ENCODE measurements at places on chromosomes 12 and 14. TPM values are rescaled to one million over a fixed set of nuclear protein-coding genes. Genes with fewer than 3 reads are reported as not detected.

GRCh38 chr12:34397591-34398365 is 375.5 kb downstream of the ALG10 start:
- DNase-seq = no peak

DNA sequence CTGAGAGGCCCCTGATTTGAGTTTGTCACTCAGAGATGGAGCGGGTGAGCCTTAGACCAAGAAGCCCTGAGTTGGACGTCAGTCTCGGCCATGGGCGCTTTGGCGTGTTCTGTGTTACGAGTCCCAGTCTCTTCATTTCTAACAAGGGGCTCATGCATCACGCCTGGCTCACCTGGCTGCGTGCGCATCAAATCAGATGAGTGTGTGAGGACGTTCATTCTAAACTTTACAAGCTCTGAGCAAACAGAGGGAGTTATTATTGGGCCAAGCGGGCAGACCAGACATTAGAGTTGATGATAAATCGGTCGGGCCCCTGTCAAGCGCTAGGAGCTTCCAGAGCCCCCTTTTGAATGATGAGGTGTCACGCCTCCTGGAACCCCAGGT is 117.2 kb downstream of the CALM1 start:
- DNase-seq = no peak

The GLT8D2 gene
- polyA plus RNA-seq = not detected

DNA sequence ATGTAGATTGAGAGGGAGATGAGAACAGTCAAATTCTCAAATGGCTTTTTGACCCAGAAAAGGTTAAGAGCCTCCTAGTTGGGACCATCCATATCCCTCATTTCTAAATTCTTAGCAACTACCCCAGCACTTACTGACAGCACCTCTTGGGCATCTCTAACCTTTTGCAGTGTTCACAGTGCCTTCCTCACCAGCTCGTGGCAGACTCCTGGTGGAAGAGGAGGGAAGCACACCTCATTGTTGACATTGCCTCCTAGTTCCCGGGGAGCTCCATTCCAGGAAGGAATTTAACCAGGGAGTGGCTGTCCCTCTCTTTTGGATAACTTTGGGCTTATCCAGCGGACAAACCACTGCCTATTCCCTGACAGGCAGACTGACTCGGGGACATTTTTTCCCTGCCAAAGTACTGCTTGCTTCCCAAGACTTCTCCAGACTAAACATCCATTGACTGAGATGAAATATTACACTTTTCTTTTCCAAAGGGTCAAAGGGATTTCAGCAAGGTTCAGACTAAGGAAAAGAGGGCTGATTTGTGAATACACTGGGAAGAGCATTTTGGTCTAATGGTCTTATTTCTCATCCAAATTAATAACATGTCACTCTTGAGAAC is 9.0 kb upstream of the OR6J1 start:
- DNase-seq = peak; percentile 86

- no peak for DNase-seq
These were observed 129.2 kb upstream of the RFLNA start for GRCh38 chr12:124165695-124166094.

DNA sequence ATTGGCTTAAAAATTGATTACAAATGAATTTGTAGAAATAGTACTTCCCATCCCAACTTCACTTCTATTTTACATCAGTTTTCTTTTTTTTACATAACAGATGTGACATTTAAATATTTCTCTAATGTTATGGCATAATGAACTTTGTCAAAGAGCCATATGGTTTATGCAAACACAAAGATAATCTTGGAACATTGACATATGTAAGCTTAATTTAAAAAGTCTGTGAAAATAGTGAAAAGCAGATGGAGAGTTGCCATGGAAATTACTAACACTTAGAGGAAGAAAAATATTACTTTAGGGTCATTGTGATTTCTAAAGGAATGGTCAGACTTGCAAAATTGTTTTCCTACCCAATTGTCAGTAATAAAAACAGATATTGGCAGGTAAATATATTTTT is 232.4 kb downstream of the AEBP2 start:
- no peak for DNase-seq

DNA sequence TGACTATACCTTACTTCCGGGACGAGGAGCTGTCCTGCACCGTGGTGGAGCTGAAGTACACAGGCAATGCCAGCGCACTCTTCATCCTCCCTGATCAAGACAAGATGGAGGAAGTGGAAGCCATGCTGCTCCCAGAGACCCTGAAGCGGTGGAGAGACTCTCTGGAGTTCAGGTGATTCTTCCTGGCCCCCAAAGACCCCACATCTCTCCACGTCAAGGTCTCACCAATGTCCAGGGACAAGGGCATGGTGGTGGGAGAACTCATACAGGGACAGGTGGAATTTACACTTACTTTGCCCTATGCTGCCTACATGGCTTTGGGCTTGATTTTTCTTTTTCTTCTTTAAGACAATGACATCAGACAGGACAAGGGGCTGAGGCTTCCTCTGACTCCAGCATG is 7.1 kb downstream of the SERPINA3 start:
- no peak for DNase-seq

GRCh38 chr12:32891956-32892355 is 4.6 kb downstream of the PKP2 start:
- DNase-seq = peak; percentile 75

DNA sequence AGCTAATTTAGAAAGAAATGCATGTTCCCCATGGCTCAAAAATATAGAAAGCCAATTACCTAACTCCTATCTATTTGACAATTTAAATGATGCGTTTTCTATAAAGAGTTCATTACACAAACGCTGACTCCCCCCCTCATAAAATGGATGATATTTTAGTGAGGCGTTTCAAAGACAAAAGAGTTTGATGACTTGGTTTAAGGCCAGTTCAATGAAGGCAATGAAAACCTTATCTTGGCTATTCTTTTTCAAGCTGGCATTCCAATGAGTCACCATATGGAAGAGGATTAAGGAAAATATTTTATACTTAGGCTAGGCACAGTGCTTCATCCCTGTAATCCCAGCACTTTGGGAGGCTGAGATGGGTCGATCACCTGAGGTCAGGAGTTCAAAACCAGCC is 62.7 kb downstream of the HMGA2 start:
- no peak for DNase-seq

DNA sequence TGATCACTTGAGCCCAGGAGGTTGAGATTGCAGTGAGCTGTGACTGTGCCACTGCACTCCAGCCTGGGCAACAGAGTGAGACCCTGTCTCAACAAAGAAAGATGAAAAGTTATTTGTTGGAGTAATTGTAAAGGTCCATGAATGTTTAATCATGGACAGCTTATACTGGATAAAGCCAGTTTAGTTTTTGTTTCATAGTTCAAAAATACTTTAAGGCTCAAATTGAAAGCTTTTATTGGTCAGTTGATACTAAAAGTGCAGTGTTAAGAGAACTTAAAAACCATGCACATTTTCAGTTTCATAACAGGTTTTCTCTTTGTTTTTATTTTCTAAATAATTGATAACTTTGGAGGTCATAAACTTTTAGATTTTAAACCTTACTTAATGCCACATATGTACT is 108.4 kb downstream of the MON2 start:
- DNase-seq = no peak

GRCh38 chr12:83642205-83642604 is 955.5 kb downstream of the TMTC2 start:
- DNase-seq = no peak

GRCh38 chr14:20522332-20522731 is 17.0 kb downstream of the RNASE10 start:
- DNase-seq = no peak

DNA sequence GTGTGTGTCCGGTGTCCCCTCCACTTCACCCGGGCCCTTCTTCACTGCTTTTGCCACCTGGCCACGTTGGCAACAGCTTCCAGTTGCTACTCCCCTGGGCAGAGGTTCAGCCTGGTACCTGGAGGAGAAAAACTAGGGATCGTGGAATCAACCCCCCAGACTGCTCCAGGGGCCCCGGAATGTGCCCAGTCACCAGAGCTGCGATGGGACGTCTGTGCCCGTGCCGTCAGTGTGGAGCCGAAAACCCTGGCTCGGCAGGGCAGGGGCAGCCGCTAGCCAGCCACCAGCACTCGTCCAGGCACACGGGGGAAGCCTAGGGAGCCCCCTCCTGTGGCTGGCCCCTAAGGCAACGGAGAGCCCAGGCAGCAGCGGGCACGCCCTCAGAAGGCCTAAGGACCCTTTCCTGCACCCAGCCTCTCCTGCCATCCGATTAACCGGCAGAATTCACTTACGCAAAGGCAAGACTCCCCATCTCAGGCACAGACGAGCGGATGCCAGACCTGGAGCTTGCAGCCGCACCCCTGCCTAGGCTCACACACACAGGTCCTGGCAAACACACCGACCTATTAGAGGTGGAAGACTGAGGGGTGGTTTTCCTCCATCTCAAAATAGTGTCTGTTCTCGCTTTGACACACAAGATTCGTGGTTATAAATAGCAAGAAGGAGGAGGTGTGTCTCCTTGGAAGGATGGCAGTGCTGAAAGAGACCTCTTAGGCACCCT is 62.6 kb downstream of the FBXL14 start:
- no peak for DNase-seq

The FANCM gene
- polyA plus RNA-seq = 2.6 TPM

GRCh38 chr12:79370021-79370420 is 320.7 kb downstream of the PAWR start:
- no peak for DNase-seq

DNA sequence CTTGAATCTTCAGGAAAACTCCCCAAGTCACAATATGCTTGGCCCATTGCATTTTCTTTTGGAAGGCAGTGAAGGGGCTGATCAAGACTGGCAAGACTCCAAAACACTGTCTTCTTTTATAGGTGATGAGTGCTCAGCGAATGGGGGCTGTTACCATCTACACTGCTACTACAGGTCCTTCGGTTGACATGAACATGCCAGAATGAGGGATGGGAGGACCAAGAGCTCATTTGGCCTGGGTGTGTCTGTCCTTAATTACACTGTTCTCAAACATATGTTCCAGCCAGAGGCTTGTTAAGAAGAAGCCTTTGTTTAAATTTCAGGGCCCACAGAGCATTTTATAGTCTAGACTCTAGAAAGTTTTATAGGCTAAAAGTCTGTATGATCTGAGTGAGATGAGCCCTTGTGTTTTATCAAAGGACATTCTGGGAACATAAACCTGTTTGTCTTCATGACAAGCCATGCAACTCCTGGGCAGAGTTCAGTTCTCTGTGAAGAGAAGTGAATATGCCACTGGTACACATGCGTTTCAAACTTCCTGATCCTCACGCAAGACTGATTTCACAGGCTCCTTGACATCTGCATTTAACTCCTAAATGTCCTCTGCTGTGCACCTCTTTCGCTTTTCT is 4.7 kb upstream of the FAM234B start:
- no peak for DNase-seq

- DNase-seq = no peak
These were observed 374.3 kb downstream of the C12orf75 start for GRCh38 chr12:105704787-105705186.

DNA sequence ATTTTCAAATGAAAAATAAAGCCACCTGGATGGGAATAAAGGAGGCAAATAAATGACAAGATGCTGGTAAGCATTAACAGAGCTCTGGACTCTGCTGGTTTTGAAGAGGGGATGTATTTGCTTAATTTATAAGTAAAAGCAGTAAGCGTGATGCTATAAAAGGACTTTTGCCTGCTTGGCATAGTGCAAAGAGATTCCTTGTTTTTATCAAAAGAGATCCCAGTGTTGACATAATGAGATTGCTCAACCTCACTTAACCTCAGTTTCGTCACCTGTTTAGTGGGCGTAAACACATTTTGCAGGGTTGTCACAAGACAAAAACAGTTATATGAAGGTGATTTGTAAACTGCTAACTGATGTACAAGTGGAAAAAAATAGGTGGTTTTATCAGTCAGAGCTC is 13.8 kb downstream of the ASCL1 start:
- no peak for DNase-seq

DNA sequence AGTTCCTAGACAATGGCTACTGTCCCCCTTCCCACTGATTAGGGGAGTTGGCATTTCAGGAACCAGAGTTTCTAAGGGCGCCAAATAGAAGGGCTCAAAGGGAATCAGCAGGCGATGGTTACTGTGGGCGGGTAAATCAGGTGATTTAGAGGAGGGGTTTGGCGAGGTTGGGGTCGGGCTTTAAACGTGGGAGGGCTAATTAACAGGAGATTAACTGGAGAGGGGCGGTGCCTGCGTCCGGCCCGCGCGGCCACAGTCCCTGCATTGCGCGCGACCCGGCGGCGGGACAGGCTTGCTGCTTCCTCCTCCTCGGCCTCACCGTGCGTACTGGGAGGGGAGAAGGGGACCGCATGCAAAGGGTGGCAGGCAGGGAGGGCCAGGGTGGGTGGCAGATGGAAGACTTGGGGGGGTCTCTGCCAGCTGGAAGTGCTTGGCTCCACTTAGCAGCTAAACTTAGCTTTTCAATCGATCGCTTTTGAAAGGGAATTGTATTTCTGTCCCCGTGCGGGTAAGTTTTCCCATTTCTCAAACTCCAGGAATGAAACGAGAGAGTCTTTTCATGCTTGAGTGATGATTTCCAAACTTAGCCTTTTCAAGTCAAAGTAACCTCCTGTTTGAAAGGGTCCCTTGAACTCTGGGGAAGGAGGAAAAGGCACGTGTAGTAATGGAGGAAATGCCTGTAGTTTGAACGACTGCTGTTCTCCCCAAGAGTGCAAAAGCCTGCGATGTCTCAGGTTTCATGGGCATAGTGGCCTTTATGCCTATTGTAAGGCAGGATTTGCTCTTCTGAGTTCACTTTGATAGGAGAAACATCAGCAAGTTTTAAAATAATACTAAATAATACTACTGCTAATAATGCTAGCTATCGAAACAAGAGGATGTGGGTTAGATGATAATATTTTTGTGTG is at the start of gene MGST1:
Gene MGST1 (plus strand): TSS at position 255 of the 908 bp plus-strand sequence. CDS start 6,608 bp downstream, outside the sequence.
- DNase-seq = peak; percentile 77

The PTPRQ gene
- polyA plus RNA-seq = not detected

The ABHD12B gene
- not detected for polyA plus RNA-seq

GRCh38 chr12:49683599-49684309 is 23.5 kb downstream of the FMNL3 start:
- no peak for DNase-seq

GRCh38 chr12:114682785-114683708 is 928 bp downstream of the TBX3 start:
- no peak for DNase-seq

The INHBC gene
- polyA plus RNA-seq = 13.8 TPM

The CAPZA3 gene
- not detected for polyA plus RNA-seq

GRCh38 chr14:93764211-93764659 is 24.1 kb downstream of the PRIMA1 start:
- no peak for DNase-seq

The KITLG gene
- polyA plus RNA-seq = 0.43 TPM

DNA sequence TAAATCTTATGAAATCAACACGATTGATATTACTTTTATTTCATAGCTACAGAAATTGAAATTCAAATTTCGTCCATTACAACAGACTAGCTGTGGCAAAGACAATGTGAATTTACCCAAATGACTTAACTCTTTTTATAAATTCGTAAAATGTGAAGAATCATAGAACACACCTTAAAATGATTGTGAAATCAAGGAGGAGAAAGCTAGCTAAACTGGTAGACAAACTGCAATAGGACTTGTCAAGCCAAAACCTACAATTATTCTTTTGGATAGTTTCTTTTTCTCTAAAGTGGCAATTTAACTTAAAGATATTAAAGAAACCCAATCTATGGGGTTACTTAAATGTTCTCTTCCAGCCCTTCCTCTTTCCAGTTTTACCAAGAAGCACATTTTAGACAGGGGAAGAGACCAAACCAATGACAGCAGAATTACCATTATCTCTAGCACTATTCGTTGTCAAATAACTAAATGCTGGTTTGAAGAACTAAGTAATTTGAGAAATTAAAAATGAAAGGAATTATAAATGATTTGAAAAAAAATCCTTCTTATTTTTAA is 807 bp upstream of the SLC16A7 start:
- DNase-seq = no peak

All from HepG2 (cell line).